ENCODE measurements at places on chromosomes 12 and 14.

DNA sequence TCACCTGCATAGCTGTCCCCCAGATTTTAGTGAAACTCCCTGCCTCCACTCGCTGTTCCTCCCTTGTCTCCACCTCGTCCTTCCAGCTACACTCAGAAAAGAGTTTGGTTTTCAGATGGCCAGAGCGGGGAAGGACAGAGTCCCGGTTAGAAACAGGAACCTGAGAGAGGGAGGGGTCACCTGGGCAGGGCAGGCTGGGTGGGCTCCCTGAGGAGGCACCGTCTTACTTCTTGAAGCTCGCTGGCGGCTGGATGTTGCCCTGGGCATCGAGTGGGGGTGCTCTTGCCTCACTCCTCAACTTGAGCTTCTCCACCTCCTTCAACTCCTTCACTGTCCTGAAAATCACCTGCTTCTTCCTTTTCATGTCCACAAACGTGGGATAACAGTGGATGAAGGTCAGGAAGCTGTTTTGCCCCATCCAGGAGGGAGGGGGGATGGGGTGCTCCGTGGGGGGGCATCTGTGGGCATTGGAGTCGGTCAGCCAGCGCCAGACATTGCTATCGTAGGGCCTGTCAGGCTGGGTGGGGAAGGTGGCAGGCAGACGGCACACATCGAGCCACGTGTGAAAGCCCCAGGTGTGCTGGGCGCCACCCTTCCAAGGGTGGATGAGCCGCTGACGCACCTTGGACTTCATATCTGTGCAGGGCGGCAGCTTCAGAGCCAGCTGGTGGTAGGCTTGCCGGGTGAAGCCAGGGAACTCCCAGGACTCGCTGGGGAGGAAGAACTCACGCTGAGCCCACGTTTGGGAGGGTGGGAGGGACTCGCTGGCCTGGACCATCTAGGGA is 2.0 kb downstream of the TEX52 start:
- DNase-seq, result no peak

DNA sequence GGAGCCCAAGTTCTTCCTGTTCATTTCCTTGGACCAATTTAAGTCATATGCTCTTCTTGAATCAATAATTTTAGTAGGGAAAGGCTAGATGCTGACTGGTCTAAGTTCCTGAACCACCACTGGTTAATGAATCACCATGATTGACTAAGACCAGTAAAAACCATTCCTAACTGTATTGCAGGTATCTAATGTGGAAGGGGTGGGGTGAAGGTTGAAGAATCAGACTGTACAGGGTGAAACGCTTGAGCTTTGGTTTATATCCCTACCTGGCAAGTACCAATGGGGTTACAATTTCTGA is 100.1 kb downstream of the DYRK2 start:
- DNase-seq, result no peak

DNA sequence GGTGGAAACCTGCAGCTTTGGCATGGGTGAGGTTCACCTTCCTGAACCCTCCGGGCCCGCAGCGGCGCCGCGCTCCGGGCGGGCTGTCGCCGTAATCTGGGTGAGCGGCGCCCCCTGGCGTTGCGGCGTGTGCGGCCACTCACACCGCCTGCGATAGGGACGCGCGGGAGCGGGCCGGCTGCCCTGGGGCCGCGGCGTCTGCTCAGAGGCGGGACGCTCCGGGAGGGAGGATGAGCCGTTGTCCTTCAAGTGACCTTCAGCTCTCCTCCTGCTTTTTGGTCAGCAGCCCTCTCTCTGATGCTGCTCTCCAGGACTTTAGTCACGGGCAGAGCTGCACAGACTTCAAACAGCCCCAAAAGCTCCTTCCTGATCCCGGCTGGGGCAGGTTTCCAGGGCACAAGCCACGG is 211.7 kb upstream of the FKBP4 start:
- peak; percentile 38 for DNase-seq

DNA sequence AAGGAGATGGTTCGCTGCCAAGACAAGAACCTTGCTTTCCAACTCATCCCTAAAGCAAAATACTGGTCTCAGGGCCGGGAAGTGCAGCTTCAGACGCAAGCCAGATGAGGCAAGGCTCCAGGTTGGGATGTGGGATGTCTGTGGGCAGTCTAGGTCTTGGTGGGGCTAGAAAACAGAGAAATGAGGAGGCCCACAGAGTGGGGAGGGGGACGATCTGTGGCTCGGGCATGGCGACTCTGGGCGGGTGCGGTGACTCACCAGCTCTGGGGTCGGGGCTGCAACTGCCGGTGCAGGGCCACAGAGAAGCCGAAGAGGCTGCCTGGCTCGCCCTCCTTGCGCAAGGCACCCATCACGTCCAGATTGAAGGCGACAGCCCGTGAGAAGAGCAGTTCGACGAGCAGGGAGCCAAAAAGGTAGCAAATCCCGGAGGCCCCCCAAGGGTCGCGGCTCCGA is 459 bp downstream of the ITGA7 start:
- no peak for DNase-seq

- no peak for DNase-seq
Measured at GRCh38 chr14:29463727-29464395, 463.8 kb downstream of the PRKD1 start.

DNA sequence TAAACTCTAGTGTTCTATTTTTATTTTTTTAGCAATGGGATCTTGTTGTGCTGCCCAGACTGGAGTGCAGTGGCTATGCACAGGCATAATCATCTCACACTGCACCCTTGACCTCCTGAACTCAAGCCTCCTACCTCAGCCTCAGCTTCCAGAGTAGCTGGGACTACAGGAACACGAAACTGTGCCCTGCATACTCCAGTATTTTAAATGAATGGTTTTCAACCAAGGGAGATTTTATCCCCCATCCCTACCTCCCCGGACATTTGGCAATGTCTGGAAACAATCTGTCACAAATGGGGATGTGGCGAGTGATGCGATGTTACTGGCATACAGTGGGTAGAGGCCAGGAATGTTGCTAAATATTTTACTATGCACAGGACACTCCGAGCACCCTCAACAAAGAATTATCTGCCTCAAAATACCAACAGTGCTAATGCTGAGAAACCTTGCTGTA is 2.1 kb downstream of the CBX5 start:
- DNase-seq, result no peak

DNA sequence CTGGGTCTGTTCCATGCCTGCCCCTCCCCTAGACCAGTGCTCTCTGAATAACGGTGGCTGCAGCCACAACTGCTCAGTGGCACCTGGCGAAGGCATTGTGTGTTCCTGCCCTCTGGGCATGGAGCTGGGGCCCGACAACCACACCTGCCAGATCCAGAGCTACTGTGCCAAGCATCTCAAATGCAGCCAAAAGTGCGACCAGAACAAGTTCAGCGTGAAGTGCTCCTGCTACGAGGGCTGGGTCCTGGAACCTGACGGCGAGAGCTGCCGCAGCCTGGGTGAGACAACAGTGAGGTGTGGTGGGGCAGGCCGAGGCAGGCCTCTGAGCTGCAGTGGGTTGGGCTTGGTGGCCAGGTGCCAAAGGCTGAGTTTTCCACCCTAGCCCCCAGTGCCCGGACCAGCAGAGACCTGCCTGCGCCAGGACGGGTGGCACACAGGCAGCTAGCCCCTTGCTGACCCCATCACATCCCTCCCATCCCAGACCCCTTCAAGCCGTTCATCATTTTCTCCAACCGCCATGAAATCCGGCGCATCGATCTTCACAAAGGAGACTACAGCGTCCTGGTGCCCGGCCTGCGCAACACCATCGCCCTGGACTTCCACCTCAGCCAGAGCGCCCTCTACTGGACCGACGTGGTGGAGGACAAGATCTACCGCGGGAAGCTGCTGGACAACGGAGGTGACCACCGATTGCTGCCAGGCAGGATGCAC is 28.2 kb upstream of the LRP1-AS start:
- peak; percentile 9 for DNase-seq

DNA sequence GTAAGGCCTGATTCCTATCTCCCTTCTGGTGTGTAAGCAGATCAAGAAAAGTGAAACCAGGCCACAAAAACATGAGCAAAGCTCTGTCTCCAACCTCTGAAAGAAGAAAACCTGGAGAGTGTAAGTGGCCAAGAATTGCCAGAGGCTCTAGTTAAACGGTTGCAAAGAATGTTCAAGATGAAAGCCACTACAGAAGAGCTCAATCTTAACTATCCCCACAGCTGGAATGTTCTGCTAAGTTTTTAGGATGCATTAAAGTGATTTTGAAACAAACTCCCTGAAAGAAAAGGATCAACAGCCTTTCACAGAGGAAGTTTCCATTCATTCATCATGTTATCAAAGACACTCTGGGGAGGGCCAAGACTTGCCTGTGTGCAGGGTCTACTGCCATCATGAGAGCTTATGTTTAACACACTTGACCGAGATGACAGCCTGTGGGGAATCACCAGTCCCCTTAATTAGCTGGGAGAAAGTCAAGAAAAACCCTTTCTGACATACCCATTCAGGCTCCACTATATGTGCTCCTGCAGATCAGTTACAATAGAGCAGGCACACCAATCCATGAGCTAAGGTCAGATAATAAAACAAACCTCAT is 128.0 kb upstream of the OVCH1 start:
- DNase-seq, result no peak

DNA sequence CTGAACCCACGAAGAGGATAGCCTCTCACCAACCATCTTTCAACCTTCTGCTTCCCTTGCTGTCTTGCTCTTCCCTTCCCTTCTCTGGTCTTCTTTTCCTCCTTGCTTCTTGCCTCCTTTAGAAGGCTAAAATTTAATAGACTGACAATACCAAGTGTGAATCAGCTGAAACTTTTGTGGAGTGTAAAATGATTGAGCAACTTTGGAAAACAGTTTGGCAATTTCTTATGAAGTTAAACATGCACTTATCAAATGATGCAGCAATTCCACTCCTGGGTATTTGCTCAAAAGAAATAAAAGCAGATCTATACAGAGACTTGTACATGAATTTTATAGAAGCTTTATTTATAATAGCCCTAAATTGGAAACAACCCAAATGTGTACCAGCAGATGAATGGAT is 3.3 kb upstream of the KRT86 start:
- no peak for DNase-seq

GRCh38 chr14:50829489-50830043 is 1.4 kb downstream of the NIN start:
- no peak for DNase-seq

- no peak for DNase-seq
Measured at GRCh38 chr12:107779077-107779831, 4.8 kb downstream of the ASCL4 start.

- no peak for DNase-seq
Measured at GRCh38 chr12:93733928-93734327, 56.8 kb downstream of the CRADD start.

- DNase-seq, result no peak
Measured at GRCh38 chr12:55978393-55978792, 4.5 kb downstream of the RAB5B start.

- DNase-seq, result no peak
Measured at GRCh38 chr14:60349663-60350365, 100.8 kb downstream of the PPM1A start.
